ENCODE measurements at places on chromosomes 7 and 10. TPM values are rescaled to one million over a fixed set of nuclear protein-coding genes. Genes with fewer than 3 reads are reported as not detected.

GRID2IP gene
- not detected for total RNA-seq

GIMAP4 gene
- total RNA-seq, result not detected

FGFR2 gene
- not detected for total RNA-seq

IFIT2 gene
- total RNA-seq, result 5.8 TPM

FGFBP3 gene
- total RNA-seq, result 0.18 TPM

ZNF503 gene
- 12.4 TPM for total RNA-seq

EN2 gene
- not detected for total RNA-seq

HMX2 gene
- total RNA-seq, result not detected

HGF gene
- 167 TPM for total RNA-seq

HSPB1 gene
- 596 TPM for total RNA-seq

ANKRD30A gene
- total RNA-seq, result not detected

AMZ1 gene
- total RNA-seq, result 1.7 TPM

OPN4 gene
- total RNA-seq, result not detected

SUGCT gene
- 5.0 TPM for total RNA-seq

C7orf57 gene
- total RNA-seq, result 0.18 TPM

PRLHR gene
- total RNA-seq, result not detected

CRTAC1 gene
- not detected for total RNA-seq

HTR5A gene
- total RNA-seq, result not detected

GPR141 gene
- total RNA-seq, result not detected

NANOS1 gene
- under 0.01 TPM for total RNA-seq

TES gene
- total RNA-seq, result 44.1 TPM

NAT16 gene
- not detected for total RNA-seq

WDR11 gene
- total RNA-seq, result 39.5 TPM

CDHR3 gene
- total RNA-seq, result 4.0 TPM

DEPP1 gene
- 14.4 TPM for total RNA-seq

HYAL4 gene
- not detected for total RNA-seq

TECPR1 gene
- total RNA-seq, result 55.8 TPM

CALN1 gene
- total RNA-seq, result not detected

GOT1 gene
- total RNA-seq, result 77.4 TPM

CTBP2 gene
- 63.6 TPM for total RNA-seq

NRAP gene
- not detected for total RNA-seq

EBLN1 gene
- total RNA-seq, result not detected

AQP1 gene
- total RNA-seq, result 1.1 TPM

LBX1 gene
- total RNA-seq, result not detected

SKIDA1 gene
- total RNA-seq, result 0.29 TPM

SEMA3A gene
- 18.4 TPM for total RNA-seq

CALHM3 gene
- not detected for total RNA-seq

UPK3B gene
- total RNA-seq, result not detected

THNSL1 gene
- 3.5 TPM for total RNA-seq

OR2A42 gene
- total RNA-seq, result not detected

HTR7 gene
- total RNA-seq, result 0.18 TPM

PNLIP gene
- total RNA-seq, result not detected

SPDYE16 gene
- total RNA-seq, result not detected

NACAD gene
- 3.5 TPM for total RNA-seq

PIP gene
- not detected for total RNA-seq

WDFY4 gene
- not detected for total RNA-seq

SFRP5 gene
- not detected for total RNA-seq

CCDC172 gene
- total RNA-seq, result not detected

MYPN gene
- 11.0 TPM for total RNA-seq

TAS2R4 gene
- total RNA-seq, result not detected

GIMAP6 gene
- not detected for total RNA-seq

IRF5 gene
- total RNA-seq, result not detected

GPR37 gene
- 1.4 TPM for total RNA-seq

HOXA11 gene
- total RNA-seq, result 28.4 TPM

ZNF736 gene
- total RNA-seq, result 3.2 TPM

PRF1 gene
- total RNA-seq, result not detected

CHRM2 gene
- 8.4 TPM for total RNA-seq

COPG2 gene
- 18.4 TPM for total RNA-seq
